Astrocyte (in vitro differentiated cells and primary cell): ENCODE measurements at places on chromosomes 13 and 19. TPM values are rescaled to one million over a fixed set of nuclear protein-coding genes. Genes with fewer than 3 reads are reported as not detected.

- H3K4me3 ChIP-seq: no peak overlapping the region
- H3K27me3 ChIP-seq: no peaks in the 10 kb centered on the region
- no peaks in the 10 kb centered on the region for H3K36me3 ChIP-seq
- no peak overlapping the region for H3K27ac ChIP-seq
These were observed 1577.5 kb downstream of the UQCRFS1 start for GRCh38 chr19:27635401-27635800.

DNA sequence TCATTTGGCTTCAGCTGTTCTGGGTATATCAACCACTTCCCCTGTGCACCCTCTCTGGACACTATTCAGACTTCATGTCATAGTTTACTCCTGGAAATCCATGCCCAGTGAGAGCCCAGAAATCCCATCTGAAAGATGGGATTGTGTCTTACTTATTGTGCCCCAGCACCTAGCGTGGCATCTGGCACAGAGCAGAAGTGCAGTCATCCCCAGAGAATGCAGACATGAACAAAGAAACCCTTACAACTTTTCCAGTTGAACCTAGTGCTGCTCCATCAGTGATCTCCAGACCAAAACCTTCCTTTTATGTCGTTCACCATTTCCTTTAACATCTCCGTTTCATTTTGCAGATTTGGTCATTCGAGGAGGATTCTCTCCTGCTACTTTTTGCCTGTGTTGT lies 60.6 kb downstream of the MBNL2 start:
- H3K27me3 ChIP-seq: no peaks in the 10 kb centered on the region
- H3K4me1 ChIP-seq: peaks cover 33% of the 10 kb centered on the region
- DNase-seq: peak; percentile 44
- peaks cover 4% of the 10 kb centered on the region for H3K36me3 ChIP-seq

GRCh38 chr13:79314652-79315051 lies 91.4 kb downstream of the RBM26 start:
- DNase-seq: no peak
- no peaks in the 10 kb centered on the region for H3K27me3 ChIP-seq
- H3K36me3 ChIP-seq: peaks cover 4% of the 10 kb centered on the region
- no peak overlapping the region for H3K4me3 ChIP-seq
- H3K4me1 ChIP-seq: no peaks in the 10 kb centered on the region

The SERP2 gene
- 2.4 and 3.5 TPM in 2 replicates for total RNA-seq

DNA sequence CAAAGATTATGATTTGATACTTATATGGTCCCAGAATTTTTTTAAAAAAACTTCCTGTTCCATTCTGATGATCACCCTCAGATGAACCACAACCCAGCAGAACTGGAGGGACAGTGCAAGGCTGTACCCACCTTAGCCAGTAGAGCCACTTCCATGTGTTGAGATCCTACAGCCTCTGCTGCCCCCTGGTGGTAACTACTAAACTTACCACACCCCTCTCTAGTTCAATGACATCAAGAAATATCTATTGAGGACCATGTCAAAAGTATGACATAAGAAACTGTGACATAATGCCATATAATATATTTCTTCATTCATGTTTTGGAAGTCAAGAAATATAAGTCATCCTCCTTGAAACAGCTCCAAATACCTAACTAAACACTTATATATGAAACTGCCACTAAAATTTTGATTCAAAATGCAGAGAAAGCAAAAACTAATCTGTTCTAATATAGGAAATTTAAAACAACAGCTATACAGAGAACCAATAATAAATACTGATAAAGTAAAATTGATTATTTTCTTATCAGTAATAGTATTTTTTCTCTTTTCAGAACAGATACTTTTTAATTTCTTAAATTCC lies 412.6 kb downstream of the KCTD12 start:
- no peaks in the 10 kb centered on the region for H3K36me3 ChIP-seq
- H3K4me3 ChIP-seq: no peak overlapping the region
- no peaks in the 10 kb centered on the region for H3K4me1 ChIP-seq
- H3K27ac ChIP-seq: no peak overlapping the region
- H3K27me3 ChIP-seq: peaks cover 3% of the 10 kb centered on the region

DNA sequence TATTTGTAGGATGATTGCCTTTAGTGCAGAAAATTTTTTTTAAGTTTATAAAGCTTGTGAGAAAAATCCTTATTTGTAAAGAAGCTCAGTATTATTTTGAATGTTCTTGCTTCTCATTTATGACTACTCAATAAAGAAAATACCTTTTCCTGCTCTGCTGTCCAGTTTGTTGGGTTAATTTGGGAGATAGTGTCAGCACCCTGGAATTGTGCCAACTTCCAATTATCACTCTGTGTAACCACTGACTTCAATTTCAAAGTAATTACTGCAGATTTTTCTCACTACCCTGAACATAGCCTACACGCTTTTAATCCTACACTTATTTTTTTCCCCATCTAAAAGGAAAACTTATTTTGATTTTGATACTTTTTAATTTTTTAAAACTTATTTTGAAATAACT lies 93.1 kb downstream of the GGACT start:
- no peaks in the 10 kb centered on the region for H3K36me3 ChIP-seq
- H3K27ac ChIP-seq: no peak overlapping the region
- H3K4me1 ChIP-seq: peaks cover 7% of the 10 kb centered on the region
- DNase-seq: no peak
- no peaks in the 10 kb centered on the region for H3K27me3 ChIP-seq

GRCh38 chr13:38301236-38301635 lies 48.4 kb upstream of the UFM1 start:
- no peak overlapping the region for H3K4me3 ChIP-seq
- DNase-seq: no peak
- H3K36me3 ChIP-seq: no peaks in the 10 kb centered on the region
- H3K27ac ChIP-seq: no peak overlapping the region
- no peaks in the 10 kb centered on the region for H3K4me1 ChIP-seq
- H3K27me3 ChIP-seq: no peaks in the 10 kb centered on the region

The FUT1 gene
- 0.65 and 0.91 TPM in 2 replicates for total RNA-seq

The POU2F2 gene
- 7.7 and 8.3 TPM in 2 replicates for total RNA-seq

DNA sequence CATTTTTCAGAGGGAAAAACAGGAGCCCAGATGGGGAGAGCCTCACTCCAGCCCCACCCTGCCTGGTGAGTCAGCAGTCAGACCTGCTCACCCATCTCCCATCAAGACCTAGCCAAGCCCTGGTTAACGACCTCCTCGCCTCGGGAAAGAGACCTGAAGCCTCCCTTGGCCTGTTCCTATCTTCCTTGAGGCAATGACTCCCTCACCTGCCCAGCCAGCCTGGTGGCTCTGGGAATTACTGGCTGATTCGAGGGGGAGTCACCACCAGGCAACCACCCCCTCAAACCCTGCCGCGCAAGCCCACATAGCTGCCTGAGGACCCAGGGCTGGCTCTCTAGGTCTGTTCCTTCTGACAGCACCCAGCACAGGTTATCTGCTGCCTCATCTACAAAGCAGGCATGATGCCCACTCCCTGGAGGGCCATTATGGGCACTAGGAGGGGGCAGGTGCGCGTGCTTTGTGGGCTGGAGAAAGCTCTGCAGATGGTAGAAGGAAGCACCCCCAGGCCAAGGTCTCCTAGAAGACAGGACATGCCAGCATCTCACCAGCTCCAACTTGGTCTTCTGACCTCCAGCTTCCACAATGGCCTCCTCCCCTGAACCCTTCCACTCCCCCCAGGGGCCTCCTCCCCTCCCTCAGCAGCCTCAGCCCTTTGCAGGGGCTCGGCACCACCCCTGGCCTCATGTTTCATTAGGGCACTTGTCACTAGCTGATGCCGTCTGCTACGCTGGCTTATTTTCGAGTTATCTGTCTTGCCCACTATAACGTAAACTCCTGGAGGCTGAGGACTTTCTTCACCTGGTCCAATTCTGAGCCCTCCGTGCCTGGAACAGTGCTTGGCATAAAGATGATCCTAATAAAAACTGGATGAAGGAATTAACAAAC lies 10.4 kb downstream of the DEDD2 start:
- H3K27ac ChIP-seq: peak overlapping the region; percentile 82
- peaks cover 36% of the 10 kb centered on the region for H3K4me1 ChIP-seq
- DNase-seq: peak; percentile 56
- peaks cover 11% of the 10 kb centered on the region for H3K36me3 ChIP-seq
- H3K27me3 ChIP-seq: no peaks in the 10 kb centered on the region

DNA sequence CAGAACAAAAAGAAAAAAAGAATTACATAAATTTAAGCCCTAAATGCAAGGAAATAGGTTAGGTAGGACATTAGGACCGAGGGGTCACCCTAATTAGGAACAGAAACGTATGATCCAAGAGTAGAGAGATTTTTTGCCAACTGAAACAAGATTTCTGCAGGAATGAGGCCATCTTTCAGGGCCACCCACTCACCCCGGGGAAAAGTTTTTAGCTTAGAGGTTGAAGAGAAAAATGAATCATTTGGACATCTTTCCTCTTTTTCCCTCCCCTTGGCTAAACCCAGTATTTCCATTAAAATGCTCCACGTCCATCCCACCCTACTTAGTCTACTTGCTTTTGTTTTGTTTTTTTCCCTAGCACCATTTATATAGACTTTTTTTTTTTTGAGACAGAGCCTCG lies 10.6 kb upstream of the PNMA8A start:
- no peak overlapping the region for H3K4me3 ChIP-seq
- no peaks in the 10 kb centered on the region for H3K36me3 ChIP-seq
- H3K4me1 ChIP-seq: peaks cover 17% of the 10 kb centered on the region
- DNase-seq: peak; percentile 60
- no peak overlapping the region for H3K27ac ChIP-seq

The ZNF554 gene
- total RNA-seq: 3.1 and 3.6 TPM in 2 replicates

The LIPE gene
- total RNA-seq: 1.3 and 2.0 TPM in 2 replicates

- H3K4me1 ChIP-seq: no peaks in the 10 kb centered on the region
- H3K4me3 ChIP-seq: no peak overlapping the region
- H3K27me3 ChIP-seq: no peaks in the 10 kb centered on the region
- no peak for DNase-seq
These were observed 97.7 kb upstream of the DOCK9 start for GRCh38 chr13:99075268-99076191.

DNA sequence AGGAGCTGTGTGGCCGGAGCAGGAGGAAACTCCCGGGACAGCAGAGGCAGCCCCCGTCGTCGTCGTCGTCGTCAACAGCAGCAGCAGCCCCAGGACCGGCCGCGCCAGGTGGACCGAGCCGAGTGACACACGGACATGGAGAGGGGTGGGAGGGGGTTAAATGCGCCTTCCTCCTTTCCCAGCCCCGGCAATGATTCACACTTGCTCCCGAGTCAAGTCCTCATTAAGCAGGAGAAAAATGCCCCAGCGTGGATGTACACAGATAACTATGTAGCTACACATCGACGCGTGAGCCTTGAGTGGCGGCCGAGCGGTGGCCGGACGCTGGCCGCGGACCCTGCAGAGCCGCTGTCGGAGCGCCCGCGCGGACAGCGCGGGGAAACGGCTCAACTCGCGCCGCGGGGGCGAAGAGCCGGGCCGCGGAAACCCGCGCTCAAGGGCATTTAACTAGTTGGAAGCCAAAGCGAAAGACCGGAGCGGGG lies 645 bp downstream of the UBL3 start:
- H3K36me3 ChIP-seq: no peaks in the 10 kb centered on the region
- peak overlapping the region; percentile 97 for H3K4me3 ChIP-seq
- H3K27me3 ChIP-seq: no peaks in the 10 kb centered on the region
- peak overlapping the region; percentile 92 for H3K27ac ChIP-seq
- DNase-seq: peak; percentile 76

GRCh38 chr13:35736876-35737275 lies 260.4 kb upstream of the MAB21L1 start:
- no peaks in the 10 kb centered on the region for H3K27me3 ChIP-seq
- no peak overlapping the region for H3K27ac ChIP-seq
- H3K4me3 ChIP-seq: no peak overlapping the region
- H3K4me1 ChIP-seq: no peaks in the 10 kb centered on the region
- H3K36me3 ChIP-seq: no peaks in the 10 kb centered on the region
- no peak for DNase-seq

DNA sequence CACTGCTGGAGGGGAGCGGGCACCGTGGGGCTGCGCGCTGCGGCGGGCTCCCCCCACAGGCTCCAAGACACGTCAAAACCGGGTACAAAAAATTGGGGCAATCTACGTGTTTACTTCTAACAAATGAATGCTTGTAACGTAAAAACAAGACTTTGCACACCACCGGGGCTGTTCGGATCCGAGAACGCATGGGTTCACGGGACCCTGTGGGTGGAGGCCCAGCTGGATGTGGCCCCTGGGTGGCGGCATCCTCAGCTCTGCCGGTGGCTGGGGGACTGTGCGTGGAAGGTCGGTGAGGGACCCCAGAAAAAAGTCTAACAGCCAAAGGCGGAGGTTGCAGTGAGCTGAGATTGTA lies 10.3 kb upstream of the SLC7A10 start:
- DNase-seq: no peak
- H3K4me3 ChIP-seq: no peak overlapping the region
- H3K27ac ChIP-seq: no peak overlapping the region
- H3K27me3 ChIP-seq: peaks cover 12% of the 10 kb centered on the region
- no peaks in the 10 kb centered on the region for H3K4me1 ChIP-seq

DNA sequence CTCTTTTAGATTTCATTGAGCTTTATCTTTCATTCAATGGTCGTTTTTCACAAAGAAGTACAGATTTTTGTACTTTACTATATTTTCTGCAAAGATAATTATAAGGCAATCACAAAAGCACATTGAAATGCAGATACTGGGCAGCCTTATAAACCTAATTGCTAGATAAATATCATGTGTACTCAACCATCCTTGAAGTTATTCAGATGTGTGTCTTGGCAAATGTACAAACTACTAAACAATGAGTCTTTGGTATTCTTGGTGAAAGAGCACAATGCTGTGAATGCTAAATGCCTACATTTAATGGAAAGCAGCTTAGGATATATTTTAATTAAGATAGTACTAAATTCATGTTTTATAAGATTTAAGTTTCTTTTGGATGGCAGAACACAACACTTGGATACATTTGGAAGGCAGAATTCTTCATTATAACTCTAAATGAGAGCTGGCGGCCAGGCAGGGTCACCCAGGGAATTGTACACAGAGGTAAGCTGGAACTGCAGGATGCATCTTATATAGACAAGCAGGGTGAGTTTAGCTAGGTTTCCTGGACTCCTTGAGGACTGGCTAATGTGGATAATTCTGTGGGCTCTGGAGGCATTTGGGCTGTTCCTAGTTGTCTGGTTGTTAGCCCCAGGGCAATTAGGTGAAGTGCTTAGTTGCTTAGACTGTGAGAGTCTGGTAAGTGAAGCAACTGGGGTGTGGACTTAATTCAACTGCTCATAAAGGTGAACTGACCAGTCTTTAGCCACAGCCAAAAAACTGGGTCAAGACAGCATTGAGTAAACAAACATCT lies 286.6 kb downstream of the PCDH20 start:
- DNase-seq: peak; percentile 18
- H3K27me3 ChIP-seq: no peaks in the 10 kb centered on the region
- H3K27ac ChIP-seq: no peak overlapping the region
- H3K4me3 ChIP-seq: no peak overlapping the region
- no peaks in the 10 kb centered on the region for H3K36me3 ChIP-seq

The PPM1N gene
- 0.67 and 1.3 TPM in 2 replicates for total RNA-seq

The KLK14 gene
- total RNA-seq: 0.23 and 0.31 TPM in 2 replicates

- no peak overlapping the region for H3K4me3 ChIP-seq
- no peak for DNase-seq
- H3K27ac ChIP-seq: no peak overlapping the region
- peaks cover 12% of the 10 kb centered on the region for H3K27me3 ChIP-seq
These were observed 2.3 kb downstream of the NOVA2 start for GRCh38 chr19:45971260-45971902.
